ENCODE measurements at places on chromosomes 16 and 17.

DNA sequence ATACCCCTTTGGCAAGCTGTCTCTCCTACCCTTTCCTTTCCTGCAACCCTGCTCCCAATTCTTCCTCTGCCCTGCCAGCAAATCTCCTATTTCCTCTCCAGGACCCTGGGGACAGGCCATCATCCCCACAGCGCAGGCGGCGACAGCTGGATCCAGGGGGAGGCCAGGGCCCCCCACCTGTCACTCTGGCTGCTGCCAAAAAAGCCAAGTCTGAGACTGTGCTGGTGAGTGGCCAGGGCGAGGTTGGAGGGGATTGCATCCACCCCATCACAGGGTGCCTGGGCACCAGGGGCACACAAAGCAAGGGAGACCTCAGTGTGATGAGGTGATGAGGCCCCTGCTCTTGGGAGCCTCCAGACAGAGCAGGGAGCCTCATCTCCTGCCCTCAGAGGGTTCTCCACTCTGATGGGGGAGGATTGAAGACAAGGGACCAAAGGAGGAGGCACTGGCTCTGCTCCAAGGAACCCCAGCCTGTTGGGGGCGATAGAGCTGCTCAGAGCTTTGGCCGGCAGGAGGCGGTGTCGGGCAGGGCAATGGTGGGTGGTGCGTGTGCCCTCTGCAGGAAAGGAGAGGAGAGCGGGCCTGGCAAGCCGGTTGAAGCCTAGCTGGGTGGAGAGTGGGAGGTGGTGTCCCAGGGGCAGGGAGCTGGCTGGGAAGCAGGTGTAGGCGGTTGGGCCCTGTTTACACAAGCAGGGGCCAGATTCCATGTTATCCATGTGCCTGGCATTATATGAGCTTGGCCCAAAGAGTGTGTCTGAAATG is 15.6 kb upstream of the PDK2 start:
- no peak for DNase-seq

DNA sequence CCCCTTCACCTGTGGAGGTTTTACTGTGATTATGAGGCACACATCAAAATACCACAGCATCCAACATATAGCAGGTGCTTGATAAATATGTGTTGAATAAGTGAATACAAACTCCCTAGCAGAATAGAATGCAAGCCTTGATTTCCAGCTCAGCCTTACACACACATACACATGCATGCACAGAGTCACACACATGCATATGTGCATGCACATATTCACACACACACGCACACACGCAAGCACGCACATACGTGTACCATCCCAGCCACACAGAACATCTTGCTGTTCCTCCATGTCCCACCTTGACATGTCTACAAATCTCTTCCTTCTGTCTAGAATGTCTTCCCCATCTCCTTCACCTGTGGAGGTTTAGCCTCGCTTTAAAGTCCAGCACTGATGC is 160.1 kb downstream of the GRIN2A start:
- no peak for DNase-seq

DNA sequence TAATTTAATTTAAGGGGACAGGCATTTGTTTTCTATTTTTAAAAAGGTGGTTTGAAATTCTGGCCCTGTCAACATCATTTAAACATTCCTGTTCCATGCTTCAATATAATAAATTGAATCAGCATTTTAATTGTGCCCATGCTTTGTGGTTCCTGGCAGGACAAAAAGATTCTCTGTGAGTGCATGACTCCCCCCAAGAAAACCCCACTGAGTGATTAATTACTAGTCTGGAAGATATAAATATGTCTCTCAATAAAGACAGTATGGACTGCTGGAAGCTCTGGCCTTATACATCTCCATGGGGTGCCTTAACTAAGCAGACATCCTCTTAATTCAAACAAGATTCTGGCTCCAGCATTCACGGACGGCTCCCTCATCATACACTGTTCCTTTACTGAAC is 95.0 kb upstream of the PSMD7 start:
- DNase-seq, result no peak

- no peak for DNase-seq
These were observed 9.8 kb downstream of the RASL10B start for GRCh38 chr17:35740997-35741931.

DNA sequence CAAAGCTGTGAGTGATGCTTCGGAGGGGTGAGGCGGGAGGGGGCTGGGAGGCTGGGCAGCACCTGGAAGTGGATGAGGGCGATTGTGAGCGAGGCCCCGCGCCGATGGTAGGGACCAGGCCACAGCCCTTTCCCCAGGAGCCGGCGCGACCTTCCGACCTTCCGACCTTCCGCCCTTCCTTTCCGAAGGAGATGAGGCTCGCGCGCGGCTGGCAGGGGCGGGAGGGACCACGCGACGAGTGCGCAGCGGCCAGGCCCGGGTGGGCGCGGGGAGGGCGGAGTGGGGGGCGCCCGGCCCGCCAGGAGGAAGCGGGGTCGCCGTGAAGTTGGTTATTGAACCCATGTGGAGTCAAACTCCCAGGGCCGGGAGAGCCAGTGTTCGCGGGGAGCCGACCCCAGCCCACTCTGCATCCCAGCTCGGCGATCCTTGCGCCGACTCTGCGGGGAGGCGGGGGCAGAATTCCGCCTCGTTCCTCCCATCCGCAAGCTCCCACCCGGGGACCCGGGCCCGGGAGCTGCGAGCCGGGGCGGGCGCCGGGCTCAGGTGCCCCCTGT is 56.6 kb downstream of the RAP1GAP2 start:
- DNase-seq, result no peak

- DNase-seq, result no peak
These were observed 5.1 kb downstream of the ANKRD40CL start for GRCh38 chr17:50762177-50762576.

DNA sequence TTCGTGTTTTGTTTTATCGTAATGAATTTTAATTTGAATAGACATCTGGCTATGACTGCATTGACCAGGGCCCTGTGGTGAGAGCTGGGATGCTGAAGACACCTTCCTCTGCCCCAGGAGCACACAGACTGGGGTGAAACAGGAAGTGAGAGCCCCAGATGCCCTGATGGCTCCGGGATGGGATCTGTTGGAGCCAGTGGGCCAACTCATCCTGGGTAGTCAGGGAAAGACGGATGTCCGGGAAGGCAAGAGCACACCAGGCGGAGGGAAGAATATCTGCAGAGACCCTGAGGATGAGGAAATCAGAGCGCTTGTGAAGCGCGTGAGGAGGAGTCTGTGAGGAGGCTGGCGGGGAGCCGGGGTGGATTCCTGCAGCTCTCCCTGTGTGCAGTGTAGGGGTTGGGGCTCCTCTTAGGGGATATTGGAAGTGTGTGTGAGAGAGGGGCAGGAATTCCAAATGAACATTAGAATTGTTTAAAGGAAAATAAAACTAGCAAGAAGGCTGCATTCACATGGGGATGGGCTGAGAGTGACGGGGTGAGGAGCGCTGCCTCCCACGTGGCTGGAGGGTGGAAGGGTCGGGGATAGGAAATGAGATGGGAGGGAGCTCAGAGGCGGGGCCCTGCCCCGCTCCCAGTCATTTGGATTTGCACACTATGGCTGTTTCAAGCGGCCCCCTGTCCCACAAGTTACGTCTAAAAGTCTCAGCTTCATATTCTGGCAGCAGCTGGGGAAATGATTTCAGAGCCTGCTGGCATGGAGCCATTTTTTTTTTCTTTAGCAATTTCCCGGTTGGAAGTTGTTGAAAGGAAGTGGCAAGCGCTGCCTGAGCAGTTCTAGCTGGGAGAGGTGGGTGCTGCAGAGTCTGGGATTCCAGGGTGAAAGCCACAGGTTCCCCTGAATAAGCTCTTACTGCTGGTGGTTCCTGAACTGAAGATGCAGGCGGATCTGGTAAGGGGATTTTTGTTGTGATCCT is 71.2 kb upstream of the LGALS9 start:
- no peak for DNase-seq

DNA sequence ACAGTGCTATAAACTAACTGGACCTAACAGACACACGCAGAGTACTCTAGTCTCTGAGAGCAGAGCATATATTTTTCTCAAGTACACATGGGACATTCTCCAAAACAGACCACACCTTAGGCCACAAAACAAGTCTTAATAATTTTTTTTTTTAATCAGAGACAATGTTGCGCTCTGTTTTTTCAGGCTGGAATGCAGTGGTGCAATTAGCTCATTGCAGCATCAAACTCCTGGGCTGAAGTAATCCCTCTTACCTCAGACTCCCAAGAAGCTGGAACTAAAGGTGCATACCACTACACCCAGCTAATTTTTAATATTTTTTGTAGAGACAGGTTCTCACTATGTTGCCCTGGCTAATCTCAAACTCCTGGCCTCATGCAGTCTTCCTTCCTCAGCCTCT is 37.7 kb downstream of the ULK2 start:
- DNase-seq, result no peak

DNA sequence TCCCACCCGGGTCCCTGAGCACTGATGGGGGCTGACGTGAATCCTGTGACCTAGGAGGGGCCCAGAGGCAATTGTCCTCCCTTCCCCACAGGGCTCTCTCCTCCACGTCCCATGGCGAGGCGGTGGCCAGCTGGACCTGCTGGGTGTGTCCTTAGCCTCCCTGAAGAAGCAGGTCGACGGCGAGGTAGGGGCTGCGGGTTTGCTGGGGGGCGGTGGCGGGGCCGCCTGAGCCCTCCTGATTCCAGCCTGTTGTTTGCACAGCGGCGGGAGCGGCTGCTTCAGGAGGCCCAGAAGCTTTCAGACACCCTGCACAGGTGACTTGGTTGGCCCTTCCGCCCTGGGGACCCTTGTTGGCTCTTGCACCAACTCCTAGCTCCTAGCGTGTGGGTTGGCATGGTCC is 1.7 kb downstream of the CHTF18 start:
- DNase-seq, result no peak

DNA sequence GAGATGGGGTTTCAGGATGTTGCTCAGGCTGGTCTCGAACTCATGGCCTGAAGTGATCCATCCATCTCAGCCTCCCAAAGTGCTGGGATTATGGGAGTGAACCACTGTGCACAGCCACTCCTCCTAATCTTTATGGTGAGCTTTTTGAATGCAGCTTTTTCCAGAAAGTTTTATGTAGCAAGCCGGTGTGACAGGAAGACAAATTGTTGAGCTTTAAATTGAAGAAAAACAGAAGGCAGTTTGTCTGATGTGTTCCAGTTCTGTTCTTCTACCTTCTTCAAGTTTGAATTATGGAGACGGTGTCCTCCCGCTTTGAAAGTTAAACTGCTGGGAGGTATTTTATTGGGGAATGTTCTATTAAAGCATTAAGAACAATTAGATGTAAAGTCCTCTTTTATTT is 177.1 kb downstream of the SNX29 start:
- DNase-seq, result no peak

- DNase-seq, result no peak
These were observed 11.7 kb upstream of the SLC47A2 start for GRCh38 chr17:19728084-19728495.

DNA sequence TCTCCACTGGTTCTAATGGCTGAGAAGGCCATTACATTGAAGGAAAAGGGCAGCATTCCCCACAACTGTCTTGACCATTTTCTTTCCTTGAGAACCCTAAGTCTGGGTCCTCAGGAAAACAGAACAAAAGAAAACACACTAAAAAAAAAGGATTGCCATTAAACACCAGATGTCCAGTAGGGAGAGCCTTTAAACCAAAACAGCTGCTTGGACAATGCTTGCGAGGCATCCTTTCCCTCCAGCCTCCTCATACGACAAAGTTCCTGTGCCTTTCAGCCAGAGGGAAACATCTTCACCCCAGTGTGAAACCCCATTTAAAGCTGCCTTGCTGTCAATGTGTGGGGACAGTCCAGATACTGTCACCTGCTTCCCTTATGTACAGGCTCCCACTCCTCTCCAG is 74.3 kb downstream of the MMD start:
- DNase-seq, result no peak
